CD4-positive, alpha-beta memory T cell (primary cell): ENCODE measurements at places on chromosomes 6 and 20.

GRCh38 chr6:143408151-143408786 lies 42.2 kb downstream of the ADAT2 start:
- H3K4me3 ChIP-seq: no peak overlapping the region
- H3K36me3 ChIP-seq: no peaks in the 10 kb centered on the region
- no peaks in the 10 kb centered on the region for H3K27me3 ChIP-seq
- no peak for DNase-seq

DNA sequence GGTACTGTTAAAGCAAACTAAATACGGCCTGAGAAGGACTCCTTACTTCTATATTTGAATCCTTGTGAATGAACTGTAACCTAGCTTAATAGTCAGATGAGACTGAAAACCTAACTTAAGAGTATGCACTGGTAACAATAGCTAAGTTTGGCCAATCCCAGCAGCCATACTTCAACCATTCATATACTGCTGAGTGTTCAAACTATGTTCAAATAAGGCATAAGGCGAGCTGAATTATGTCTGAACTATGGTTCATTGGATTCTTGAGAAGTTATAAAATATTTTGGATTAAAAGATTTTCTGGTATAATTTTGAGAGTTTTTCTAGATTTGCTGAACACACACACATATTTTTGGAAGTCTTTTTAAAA lies 2.2 kb downstream of the SMPDL3A start:
- H3K27ac ChIP-seq: no peak overlapping the region
- H3K36me3 ChIP-seq: no peaks in the 10 kb centered on the region
- no peak overlapping the region for H3K4me3 ChIP-seq
- H3K27me3 ChIP-seq: peaks cover 5% of the 10 kb centered on the region

DNA sequence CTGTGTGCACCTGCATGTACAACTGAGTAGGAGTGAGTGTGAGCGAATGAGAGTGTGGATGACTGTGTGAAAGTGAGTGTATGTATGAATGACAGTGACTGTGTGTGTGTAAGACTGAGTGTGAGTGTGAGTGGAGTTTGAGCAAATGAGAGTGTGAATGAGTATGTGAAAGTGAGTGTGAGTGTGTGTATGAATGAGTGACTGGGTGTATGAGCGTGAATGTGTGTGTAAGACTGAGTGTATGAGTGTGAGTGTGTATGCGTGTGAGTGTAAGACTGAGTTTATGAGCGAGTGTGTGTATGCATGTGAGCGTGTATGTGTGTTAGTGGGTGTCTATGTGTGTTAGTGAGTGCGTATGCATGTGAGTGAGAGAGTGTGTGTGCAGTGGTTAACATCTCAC lies 220.8 kb downstream of the QKI start:
- DNase-seq: no peak
- H3K36me3 ChIP-seq: no peaks in the 10 kb centered on the region
- no peak overlapping the region for H3K4me3 ChIP-seq
- no peaks in the 10 kb centered on the region for H3K27me3 ChIP-seq
- no peak overlapping the region for H3K27ac ChIP-seq
- no peaks in the 10 kb centered on the region for H3K4me1 ChIP-seq

DNA sequence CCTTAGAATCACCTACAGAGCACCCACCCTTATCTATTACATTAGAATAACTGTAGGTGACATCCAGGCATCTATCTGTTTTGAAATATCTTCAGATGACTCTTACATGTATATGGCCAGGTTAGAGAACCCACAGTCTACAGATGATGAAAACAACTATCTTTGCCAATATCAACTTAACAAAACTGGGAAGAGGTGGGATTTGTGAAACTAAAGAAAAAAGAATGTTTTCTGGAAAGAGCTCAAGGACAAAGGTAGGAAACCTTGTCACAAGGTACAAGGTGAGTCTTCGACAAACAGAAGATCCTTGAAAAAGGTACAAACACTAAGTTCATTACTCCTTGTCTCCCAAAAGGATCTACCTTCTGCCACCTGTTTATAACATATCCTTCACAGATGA lies 47.0 kb upstream of the DST start:
- H3K4me3 ChIP-seq: no peak overlapping the region
- H3K27me3 ChIP-seq: no peaks in the 10 kb centered on the region
- no peak overlapping the region for H3K27ac ChIP-seq
- no peak for DNase-seq
- no peaks in the 10 kb centered on the region for H3K4me1 ChIP-seq
- no peaks in the 10 kb centered on the region for H3K36me3 ChIP-seq

GRCh38 chr20:47762699-47763268 lies 22.5 kb downstream of the SULF2 start:
- no peaks in the 10 kb centered on the region for H3K4me1 ChIP-seq
- H3K27ac ChIP-seq: no peak overlapping the region
- no peaks in the 10 kb centered on the region for H3K27me3 ChIP-seq
- H3K4me3 ChIP-seq: no peak overlapping the region
- no peaks in the 10 kb centered on the region for H3K36me3 ChIP-seq

- H3K27me3 ChIP-seq: no peaks in the 10 kb centered on the region
- no peak for DNase-seq
- no peaks in the 10 kb centered on the region for H3K36me3 ChIP-seq
- no peak overlapping the region for H3K27ac ChIP-seq
- H3K4me1 ChIP-seq: no peaks in the 10 kb centered on the region
Measured at GRCh38 chr6:17031961-17032360, 69.9 kb upstream of the STMND1 start.

GRCh38 chr6:83083476-83083875 lies 16.0 kb downstream of the DOP1A start:
- no peaks in the 10 kb centered on the region for H3K36me3 ChIP-seq
- peaks cover 12% of the 10 kb centered on the region for H3K4me1 ChIP-seq
- H3K4me3 ChIP-seq: no peak overlapping the region
- DNase-seq: no peak
- H3K27ac ChIP-seq: no peak overlapping the region

- no peaks in the 10 kb centered on the region for H3K4me1 ChIP-seq
- no peaks in the 10 kb centered on the region for H3K27me3 ChIP-seq
- H3K4me3 ChIP-seq: no peak overlapping the region
- DNase-seq: no peak
Measured at GRCh38 chr20:61521687-61522420, 269.8 kb downstream of the CDH4 start.

- H3K36me3 ChIP-seq: no peaks in the 10 kb centered on the region
- no peak overlapping the region for H3K27ac ChIP-seq
- peaks cover 4% of the 10 kb centered on the region for H3K4me1 ChIP-seq
- no peak overlapping the region for H3K4me3 ChIP-seq
Measured at GRCh38 chr20:62495749-62496567, 20.2 kb upstream of the GATA5 start.

- no peaks in the 10 kb centered on the region for H3K36me3 ChIP-seq
- H3K27me3 ChIP-seq: no peaks in the 10 kb centered on the region
- H3K27ac ChIP-seq: peak overlapping the region; percentile 51
- H3K4me1 ChIP-seq: peaks cover 30% of the 10 kb centered on the region
Measured at GRCh38 chr20:25247000-25247517, 826 bp upstream of the PYGB start.

GRCh38 chr6:90442366-90442765 lies 144.5 kb downstream of the MAP3K7 start:
- no peak overlapping the region for H3K4me3 ChIP-seq
- no peak overlapping the region for H3K27ac ChIP-seq
- H3K36me3 ChIP-seq: no peaks in the 10 kb centered on the region
- H3K27me3 ChIP-seq: no peaks in the 10 kb centered on the region
- no peak for DNase-seq
- no peaks in the 10 kb centered on the region for H3K4me1 ChIP-seq

DNA sequence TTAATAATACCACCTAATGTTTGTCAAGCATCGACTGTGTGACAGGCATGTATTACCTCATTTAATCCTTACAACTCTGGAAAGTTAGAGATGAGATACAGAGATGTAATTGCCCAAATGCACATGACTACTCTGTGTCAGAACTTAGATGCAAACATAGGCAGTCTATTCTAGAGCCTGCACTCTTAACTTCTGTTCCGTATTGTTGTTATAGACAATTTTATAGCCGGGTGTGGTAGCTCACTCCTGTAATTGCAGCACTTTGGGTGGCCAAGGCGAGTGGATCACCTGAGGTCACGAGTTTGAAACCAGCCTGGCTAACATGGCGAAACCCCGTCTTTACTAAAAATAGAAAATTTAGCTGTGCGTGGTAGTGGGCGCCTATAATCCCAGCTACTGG lies 15.0 kb downstream of the IFT52 start:
- DNase-seq: no peak
- H3K4me1 ChIP-seq: no peaks in the 10 kb centered on the region
- no peak overlapping the region for H3K27ac ChIP-seq
- H3K4me3 ChIP-seq: no peak overlapping the region

GRCh38 chr20:14902432-14903089 lies 565.1 kb upstream of the FLRT3 start:
- H3K4me1 ChIP-seq: no peaks in the 10 kb centered on the region
- no peak overlapping the region for H3K4me3 ChIP-seq
- H3K36me3 ChIP-seq: no peaks in the 10 kb centered on the region
- DNase-seq: no peak
- H3K27ac ChIP-seq: no peak overlapping the region

GRCh38 chr6:169949511-169950097 lies 198.2 kb downstream of the ERMARD start:
- no peaks in the 10 kb centered on the region for H3K36me3 ChIP-seq
- no peaks in the 10 kb centered on the region for H3K27me3 ChIP-seq
- no peak overlapping the region for H3K27ac ChIP-seq
- no peak for DNase-seq
- no peaks in the 10 kb centered on the region for H3K4me1 ChIP-seq
- H3K4me3 ChIP-seq: no peak overlapping the region

DNA sequence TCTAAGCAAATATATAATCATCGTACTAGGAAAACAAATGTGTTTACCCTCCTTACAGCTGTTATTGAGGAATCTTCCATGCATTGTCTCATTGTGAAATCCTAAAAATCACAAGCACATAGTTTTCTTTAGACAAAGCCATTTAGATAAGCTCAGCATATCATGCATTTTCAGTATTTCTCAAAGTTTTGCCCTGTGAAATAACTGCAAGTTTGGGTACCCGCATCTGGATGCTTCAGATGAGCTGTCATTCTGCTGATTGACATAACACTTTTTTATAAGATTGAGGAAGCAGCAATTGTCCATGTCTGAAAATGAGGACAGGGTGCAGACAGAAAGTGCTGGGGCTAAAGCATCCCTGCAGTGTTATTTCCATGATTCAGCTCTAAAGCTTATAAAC lies 96.2 kb downstream of the IYD start:
- no peaks in the 10 kb centered on the region for H3K36me3 ChIP-seq
- no peaks in the 10 kb centered on the region for H3K4me1 ChIP-seq
- H3K4me3 ChIP-seq: no peak overlapping the region
- DNase-seq: no peak
- H3K27ac ChIP-seq: no peak overlapping the region

DNA sequence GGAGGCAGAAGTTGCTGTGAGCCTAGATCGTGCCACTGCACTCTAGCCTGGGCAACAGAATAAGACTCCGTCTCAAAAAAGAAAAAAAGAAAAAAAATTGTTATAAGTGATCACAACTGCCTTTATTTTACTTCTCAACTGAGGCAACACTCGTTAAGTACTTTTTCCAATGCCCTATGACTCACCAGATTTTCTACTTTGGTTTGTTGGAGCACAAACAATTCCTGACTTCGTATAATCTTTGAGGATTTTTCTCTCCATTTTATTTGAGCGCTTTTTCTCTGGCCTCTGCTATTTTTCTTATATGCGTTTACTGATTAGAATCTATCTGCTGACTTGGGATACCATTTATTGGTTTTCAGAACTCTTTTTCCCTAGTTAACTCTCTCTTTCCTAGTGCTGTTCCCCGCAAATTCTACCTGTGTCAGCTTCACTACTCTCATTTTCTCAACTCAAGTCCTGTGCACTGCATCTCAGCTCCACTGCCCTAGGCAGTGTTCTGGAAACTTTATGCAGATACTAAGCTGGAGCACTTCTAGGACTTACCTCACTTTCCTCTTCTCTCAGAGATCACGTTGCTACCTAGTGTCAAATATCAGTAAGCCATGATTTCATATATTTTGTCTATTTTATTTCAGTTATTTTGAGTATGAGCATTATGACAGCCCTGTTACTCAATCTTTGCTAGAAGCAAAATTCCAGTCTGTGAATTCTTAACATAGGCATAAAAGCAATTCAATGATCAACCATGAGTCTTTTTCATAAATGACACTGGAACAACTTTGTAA lies 1120.1 kb upstream of the CITED2 start:
- H3K27me3 ChIP-seq: no peaks in the 10 kb centered on the region
- H3K27ac ChIP-seq: no peak overlapping the region
- no peak overlapping the region for H3K4me3 ChIP-seq
- no peaks in the 10 kb centered on the region for H3K4me1 ChIP-seq
